ENCODE measurements at places on chromosomes 11 and 22. TPM values are rescaled to one million over a fixed set of nuclear protein-coding genes. Genes with fewer than 3 reads are reported as not detected.

DNA sequence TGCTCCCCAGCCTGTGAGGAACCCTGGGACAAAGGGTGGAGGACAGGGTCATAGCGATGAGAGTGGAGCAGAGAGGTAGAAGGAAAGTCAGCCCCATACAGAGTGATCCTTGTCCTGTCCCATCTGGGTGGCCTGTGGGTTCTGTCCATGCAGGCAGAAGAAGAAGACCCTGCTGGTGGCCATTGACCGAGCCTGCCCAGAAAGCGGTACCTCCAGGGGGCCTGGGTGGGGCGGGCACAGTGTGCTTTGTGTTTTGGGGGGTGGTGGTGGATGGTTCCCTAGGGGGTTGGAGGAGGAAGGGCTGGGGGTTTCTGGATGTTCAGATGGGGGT lies 7.9 kb downstream of the SIDT2 start:
- no peak for DNase-seq

GRCh38 chr11:61147271-61147670 lies 14.0 kb downstream of the VPS37C start:
- DNase-seq: no peak

- no peak for DNase-seq
Measured at GRCh38 chr11:96664110-96664509, 274.3 kb downstream of the JRKL start.

DNA sequence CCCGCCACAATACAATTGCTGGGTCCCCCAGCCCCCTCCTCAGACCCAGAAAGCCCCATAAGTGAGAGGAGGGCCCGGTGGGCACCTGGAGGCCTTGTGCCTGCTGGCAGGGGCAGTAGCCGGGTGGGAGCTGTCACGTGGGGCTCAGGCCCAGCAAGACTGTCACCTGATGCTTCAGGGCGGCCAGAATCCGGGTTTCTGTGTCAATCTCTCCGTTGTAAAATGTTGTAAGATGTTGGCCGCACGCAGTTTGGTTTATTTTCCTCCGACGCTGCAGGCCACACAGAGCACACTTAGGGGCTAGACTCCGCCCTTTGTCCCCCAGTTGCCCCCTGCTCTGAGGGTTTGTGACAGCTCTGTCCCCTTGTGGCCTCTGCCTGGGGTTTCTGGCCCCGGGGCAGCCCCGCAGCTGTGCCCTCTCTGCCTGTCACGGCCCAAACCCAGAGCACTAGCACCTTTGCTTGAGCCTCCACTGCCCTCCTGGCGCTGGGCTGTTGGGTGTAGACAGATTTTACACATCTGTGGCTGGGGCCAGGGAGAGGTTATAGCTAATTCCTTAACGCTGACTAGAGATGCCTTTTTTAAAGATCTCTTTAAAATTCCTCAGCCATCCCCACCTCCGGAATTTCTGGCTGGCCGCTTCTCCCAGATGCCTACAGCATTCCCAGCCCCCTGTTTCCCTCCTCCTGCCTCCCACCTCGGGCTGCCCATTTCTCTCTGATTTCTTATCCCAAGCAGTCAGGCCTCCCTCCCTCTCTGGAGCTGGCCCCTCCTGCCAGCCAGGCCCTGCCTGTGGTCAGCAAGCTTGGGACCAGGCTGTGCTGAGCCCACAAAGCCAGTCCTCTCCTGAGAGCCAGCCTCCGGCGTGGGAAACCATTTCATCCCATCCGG lies 3.2 kb upstream of the PRR5 start:
- DNase-seq: peak; percentile 87

DNA sequence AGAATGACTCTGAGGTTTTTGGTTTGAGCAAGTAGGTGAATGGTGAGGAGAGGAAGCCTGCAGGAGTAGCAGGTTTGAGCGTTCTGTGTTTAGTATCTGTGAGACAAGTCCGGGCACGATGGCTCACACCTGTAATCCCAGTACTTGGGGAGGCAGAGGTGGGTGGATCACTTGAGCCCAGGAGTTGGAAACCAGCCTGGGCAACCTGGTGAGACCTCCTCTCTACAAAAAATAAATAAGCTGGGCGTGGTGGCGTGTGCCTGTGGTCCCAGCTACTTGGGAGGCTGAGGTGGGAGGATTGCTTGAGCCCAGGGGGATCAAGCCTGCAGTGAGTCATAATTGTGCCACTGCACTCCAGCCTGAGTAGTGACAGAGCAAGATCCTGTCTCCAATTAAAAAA lies 9.7 kb upstream of the CENATAC start:
- DNase-seq: no peak

DNA sequence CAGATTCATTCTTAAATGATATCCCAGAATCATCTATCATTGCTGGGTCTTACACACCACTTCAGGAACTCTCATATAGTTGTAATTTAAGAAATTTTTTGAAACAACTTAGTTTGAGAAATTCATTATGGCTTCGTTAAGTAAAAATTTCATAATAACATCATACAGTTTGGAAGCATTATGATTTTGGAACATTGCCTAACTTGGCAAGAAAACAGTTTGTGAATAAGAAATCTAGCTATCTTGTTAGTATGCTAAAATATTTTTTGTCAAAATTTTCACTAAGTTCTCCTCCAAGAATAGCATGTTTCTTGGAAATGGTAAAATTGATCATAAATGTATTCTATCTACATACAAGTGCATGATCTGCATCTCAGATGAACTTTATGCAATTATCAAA lies 217.7 kb downstream of the CNTN5 start:
- no peak for DNase-seq

- DNase-seq: no peak
Measured at GRCh38 chr11:59069087-59069486, 17.0 kb upstream of the GLYATL1B start.

DNA sequence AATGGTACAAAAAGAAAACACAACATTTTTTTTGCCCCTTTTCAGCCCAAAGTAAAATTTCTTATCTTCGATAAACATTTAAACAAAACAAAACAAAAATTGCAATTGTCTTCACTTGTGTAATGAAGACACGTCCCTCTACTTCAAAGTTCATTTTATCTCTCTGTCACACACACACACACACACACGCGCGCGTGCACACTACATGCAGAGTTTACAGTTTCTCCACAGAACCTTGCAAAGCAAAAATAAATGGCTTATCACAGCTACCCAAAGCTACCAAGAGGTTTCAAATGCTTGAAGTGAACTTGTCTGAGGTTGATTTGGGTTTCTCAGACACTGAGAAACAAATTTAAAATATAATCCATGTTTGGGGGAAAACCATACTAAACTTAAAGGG lies 72.3 kb downstream of the ETS1 start:
- no peak for DNase-seq

- DNase-seq: no peak
Measured at GRCh38 chr22:20494978-20495860, at the start of gene KLHL22. Gene KLHL22, minus strand, starts transcription at chr22:20495795. Its CDS starts 6,584 bp downstream, at chr22:20489211.

- DNase-seq: peak; percentile 23
Measured at GRCh38 chr11:124801014-124801413, 808 bp upstream of the MSANTD2 start.

GRCh38 chr11:33021501-33021900 lies 5.8 kb downstream of the DEPDC7 start:
- no peak for DNase-seq

DNA sequence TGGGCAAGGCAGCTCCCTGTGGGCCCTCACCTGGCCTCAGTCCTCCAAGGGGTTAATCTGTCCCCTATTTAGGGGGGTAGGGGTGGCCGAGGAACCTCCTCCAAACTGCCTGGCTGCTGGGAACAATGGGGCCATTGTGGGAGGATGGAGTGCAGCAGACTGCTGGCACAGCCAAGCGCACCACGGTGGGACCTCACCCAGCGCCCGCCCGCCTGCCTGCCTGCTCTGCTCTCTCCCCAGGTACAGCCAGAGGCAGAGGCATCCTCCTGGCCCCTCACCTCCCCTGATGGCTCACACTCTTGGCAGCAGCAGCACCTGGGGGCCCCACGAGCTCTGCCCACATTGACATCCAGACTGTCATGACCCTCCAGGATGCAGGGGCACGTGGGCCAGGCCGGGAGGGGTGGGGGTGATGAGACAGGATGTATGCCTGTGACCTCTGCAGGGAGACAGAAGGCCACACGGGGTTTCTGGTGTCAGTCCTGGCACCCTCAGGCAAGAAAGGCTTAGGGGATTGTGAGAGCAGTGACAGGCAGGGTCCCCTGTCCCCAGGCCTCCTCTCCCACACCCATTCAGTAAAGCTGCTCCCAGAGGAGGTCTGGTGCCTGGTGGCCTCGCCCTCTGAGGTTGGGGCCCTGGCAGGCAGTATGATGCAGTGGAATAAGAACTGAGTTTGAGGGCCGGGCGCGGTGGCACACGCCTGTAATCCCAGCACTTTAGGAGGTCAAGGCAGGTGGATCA lies 11.4 kb downstream of the BCL9L start:
- DNase-seq: no peak

GRCh38 chr11:94762208-94762607 lies 5.9 kb upstream of the AMOTL1 start:
- DNase-seq: no peak

- DNase-seq: no peak
Measured at GRCh38 chr11:36711104-36711825, 113.2 kb upstream of the RAG2 start.

DNA sequence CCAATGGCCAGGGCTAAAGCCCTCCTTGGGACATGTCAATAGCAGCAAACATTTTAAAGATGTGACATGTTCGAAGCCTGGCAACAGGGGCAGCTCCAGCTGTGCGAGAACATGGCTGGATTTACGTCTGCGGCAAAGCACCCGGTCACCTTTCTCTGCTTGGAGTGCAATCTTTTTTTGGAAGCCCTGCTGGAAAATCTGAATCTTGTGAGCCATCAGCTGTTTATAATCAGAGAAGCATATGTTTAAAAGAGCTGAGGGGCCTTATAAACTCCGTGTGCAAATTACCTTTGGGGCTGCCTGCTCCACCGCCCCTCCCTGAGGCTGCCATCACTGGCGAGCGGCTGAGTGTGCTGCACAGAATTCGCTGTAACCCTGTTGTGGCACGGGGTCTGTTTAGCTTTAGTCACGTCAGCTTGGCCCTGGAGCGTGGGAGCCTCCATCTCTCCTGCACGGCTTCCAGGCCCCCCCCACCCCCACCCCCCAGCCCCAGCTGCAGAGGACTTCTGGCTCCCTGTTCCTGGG lies 9.0 kb upstream of the KCNQ1OT1 start:
- DNase-seq: peak; percentile 91

DNA sequence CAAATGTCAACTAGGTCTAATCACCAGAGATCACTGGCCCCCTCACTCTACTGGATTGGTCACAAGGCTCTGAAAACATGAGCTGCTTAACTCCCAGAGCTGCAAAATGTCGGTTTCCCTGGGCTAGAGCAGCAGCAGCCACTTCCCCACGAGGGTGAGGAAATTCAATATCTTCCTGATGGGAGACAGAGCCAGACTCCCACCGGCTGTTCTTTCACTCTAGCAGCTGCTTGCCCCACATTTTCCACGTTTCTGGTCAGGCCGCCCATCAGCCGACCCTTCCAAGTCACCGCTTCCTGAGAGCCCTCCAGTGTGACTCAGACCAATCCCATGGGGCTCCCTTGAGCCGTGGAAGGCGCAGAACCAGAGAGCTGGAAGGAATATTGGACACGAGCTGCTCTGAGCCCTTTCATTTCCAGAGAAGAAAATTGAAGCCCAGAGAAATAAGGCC lies 227.0 kb downstream of the ADAMTS15 start:
- DNase-seq: peak; percentile 15

- DNase-seq: peak; percentile 13
Measured at GRCh38 chr11:67640021-67640757, 626 bp upstream of the TBX10 start.

DNA sequence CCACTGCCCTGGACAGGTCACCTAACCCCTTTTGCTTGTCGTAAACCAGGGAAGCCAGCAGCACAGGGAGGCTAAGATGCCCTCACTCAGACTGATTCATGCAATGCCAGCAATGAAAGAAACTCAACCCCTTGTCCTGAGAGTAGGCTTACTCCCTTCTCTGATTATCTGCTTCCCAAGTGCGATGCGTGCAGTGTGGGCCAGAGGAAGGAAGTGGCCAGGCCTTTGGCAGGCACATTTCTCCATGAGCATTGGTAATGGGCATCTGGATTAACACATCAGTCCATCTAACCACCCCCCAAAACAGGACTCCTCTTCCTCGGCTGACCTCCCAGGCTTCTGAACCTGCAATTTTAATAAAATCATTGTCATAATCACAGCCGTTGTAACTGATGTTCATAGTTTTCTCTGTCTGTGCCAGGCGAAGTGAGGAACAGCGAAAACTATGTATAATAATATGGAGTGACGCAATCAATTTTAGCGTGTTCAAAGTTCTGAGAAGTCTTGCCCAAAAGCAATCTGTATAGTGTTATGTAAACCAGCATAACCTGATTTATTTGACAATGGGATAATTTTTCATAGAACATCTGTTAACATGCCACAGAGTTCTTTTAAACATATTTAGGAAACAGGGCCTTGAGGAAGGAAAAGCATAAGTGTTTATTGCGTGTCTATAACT lies 33.9 kb downstream of the TST start:
- DNase-seq: no peak

DNA sequence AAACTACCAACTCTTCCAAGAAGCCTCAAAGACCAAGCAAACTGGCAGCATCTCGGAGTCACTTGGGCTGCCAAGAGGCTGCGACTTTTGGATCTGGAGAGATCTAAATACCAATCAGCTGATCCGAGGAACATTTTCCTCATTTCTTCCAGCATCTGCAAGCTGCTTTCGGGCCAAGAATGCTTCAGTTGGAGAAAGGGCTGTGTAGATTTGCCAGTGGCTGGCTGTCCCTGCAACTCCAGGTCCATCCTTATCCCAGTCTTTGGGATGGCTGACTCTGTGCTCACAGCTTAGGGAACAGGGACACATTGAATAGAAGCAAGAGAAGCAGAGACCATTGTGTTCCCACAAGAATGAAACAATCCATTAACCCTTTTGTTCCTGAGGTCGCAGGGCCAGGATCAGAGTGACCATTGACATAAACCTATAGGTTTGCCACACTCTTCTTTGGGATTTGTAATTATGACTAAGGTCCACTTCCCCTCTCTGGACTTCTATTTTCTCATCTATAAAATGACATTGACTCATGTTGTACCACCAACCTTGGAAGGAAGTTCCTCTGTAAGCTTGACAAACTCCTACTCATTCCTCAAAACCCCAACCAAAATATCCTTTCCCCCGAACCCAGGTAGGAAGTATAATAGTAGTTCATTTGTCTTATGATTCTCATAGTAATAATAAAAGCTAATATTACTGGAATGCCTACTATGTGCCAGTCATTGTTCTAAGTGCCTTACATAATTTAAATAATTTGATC lies 340.8 kb downstream of the MN1 start:
- DNase-seq: peak; percentile 94

Gene LRRC51
- 2.4 TPM for total RNA-seq

Gene MS4A3
- 18.1 TPM for total RNA-seq

Gene CAVIN3
- 23.8 TPM for total RNA-seq

Gene TLCD5
- total RNA-seq: 6.7 TPM

Gene CYB5R2
- 13.8 TPM for total RNA-seq

Gene OOSP1
- total RNA-seq: not detected

Gene NTM
- 10.8 TPM for total RNA-seq

Gene CPT1B
- 10.3 TPM for total RNA-seq

Gene ACTN3
- 13.5 TPM for total RNA-seq

Gene RFPL2
- not detected for total RNA-seq

Gene SGSM1
- 1.3 TPM for total RNA-seq

Gene TOM1
- total RNA-seq: 33.4 TPM

Data from skin of body (tissue), 3 donors.